GM23248 (cell line): ENCODE measurements at places on chromosomes 7 and 10. TPM values are rescaled to one million over a fixed set of nuclear protein-coding genes. Genes with fewer than 3 reads are reported as not detected.

Gene ADIRF
- 175 and 184 TPM in 2 replicates for polyA plus RNA-seq

- H3K4me1 ChIP-seq, result 0 out of 2 replicates have a peak, but pooled peaks cover under 1% of the 10 kb centered on the region
- no peak overlapping the region for H3K4me3 ChIP-seq
- H3K27ac ChIP-seq, result no peak overlapping the region
- no peak for DNase-seq
These were observed 804.9 kb downstream of the LRMDA start for GRCh38 chr10:76236356-76236755.

DNA sequence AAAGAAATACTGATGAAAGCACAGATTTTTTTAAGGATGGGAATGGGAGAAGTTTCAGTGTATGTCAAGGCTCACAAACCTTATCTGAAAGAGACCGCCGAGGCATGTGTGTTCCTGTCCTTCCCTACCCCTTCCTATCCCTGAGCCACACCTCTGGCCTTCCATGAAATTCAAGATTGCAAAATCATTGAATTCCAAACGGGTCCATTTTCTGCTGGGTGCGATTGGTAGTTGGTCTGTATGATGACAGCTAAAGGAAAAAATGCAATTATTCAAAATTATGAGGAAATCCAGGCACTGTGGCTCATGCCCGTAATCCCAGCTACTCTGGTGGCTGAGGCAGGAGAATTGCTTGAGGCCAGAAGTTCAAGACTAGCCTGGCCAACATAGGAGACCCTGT is 170.1 kb downstream of the ARHGAP12 start:
- peak overlapping the region; percentile 89 for H3K27ac ChIP-seq
- peaks cover 49% of the 10 kb centered on the region for H3K4me1 ChIP-seq
- no peak overlapping the region for H3K4me3 ChIP-seq
- no peaks in the 10 kb centered on the region for H3K36me3 ChIP-seq

GRCh38 chr10:80760914-80761371 is 223.2 kb downstream of the SH2D4B start:
- H3K27me3 ChIP-seq, result no peaks in the 10 kb centered on the region
- H3K36me3 ChIP-seq, result no peaks in the 10 kb centered on the region
- no peak overlapping the region for H3K4me3 ChIP-seq
- no peak for DNase-seq

DNA sequence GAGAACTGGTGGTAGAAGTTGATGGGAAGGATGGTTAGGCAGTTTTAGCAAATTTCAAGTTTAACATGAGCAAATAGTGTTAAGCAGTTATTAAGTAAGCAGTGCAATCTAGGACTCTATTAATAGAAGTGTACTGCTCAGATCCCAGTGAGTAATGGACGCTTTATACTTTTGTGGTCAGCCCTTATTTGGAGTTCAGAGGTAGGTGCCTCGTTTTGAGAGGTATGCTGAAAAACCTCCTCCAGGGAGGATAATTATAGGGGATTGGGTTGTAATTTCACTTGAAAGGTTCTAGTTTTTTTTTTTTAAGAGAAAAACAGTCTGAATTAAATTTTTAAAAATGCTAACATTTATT is 33.5 kb upstream of the CCDC7 start:
- H3K27ac ChIP-seq, result 0 out of 2 replicates have a peak overlapping the region, but pooled peaks have one; percentile 77
- H3K36me3 ChIP-seq, result no peaks in the 10 kb centered on the region
- no peak overlapping the region for H3K4me3 ChIP-seq
- peaks cover 24% of the 10 kb centered on the region for H3K4me1 ChIP-seq
- no peaks in the 10 kb centered on the region for H3K27me3 ChIP-seq
